ENCODE measurements at places on chromosomes 5 and 9. TPM values are rescaled to one million over a fixed set of nuclear protein-coding genes. Genes with fewer than 3 reads are reported as not detected.

Gene CTNNAL1
- 86.4 TPM for total RNA-seq

Gene KIAA1958
- total RNA-seq: 4.7 TPM

Gene ACTBL2
- 16.5 TPM for total RNA-seq

Gene CCNI2
- 1.1 TPM for total RNA-seq

Gene NKD2
- total RNA-seq: 0.13 TPM

Gene LMAN2
- 336 TPM for total RNA-seq

Gene TARS1
- total RNA-seq: 78.8 TPM

Gene S100Z
- total RNA-seq: not detected

All from mesangial cell (primary cell).